ENCODE measurements at places on chromosomes 5 and 9. TPM values are rescaled to one million over a fixed set of nuclear protein-coding genes. Genes with fewer than 3 reads are reported as not detected.
A peak's percentile ranks its signal among the peaks of the same experiment; 100 is the strongest.

CER1 gene
- not detected for total RNA-seq

DNA sequence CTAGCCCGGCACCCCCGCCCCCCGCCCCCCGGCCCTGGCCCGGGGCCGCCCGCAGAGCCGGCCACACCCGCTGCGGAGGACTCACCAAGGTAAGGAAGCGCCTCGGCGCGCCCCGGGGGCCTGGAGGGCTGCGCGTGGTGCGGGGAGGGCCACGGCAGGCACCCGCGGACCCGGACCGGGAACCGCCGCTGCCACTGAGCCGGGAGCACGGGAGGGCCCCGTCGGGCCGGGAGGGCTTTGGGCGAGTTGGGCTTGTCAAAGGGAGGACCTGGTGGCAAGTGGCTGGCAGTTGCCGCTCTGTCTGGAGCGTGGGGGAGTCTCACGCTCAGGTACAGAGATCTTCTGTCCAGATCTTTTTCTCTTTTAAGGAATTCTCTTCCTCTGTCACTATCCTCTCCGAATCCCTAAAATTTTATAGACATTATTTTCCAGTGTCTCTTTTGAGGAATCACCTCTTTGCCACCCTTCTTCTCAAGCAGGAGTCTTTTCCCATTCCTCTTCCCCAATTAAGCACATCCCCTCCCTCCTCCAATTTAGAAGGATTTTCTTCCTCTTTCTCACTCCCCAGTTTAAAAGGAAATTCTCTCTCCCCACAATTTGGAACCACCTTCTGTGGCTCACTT lies 11.3 kb upstream of the LHX2 start:
- DNase-seq = no peak

DNA sequence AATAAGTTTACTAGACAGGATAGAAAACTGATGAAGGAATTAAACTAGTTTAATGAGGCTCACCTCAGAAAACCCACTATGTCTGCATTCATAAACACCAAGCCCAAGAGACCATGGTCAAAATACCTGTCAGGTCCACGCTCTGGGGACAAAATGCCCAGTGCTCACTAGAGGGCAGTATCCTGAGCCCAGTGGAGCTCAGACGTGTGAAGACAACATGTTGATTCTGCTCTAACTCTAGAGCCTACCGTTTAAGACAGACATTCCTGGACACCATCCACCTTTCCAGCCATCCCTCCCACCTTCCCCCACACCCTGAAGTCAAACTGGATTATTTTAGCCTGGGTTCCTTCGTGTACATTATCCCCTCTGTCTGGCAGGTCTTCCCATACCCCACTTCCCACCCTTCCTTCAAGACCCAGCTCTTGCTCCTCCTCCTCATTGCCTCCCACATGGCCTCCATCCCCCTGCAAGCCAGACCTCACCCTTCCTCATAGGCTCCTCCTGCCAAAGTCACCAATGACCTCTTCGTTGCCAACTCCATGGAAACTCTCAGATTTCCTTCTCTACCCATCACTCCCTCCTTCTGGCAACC lies 142.3 kb upstream of the FSTL4 start:
- DNase-seq = peak; percentile 7

DNA sequence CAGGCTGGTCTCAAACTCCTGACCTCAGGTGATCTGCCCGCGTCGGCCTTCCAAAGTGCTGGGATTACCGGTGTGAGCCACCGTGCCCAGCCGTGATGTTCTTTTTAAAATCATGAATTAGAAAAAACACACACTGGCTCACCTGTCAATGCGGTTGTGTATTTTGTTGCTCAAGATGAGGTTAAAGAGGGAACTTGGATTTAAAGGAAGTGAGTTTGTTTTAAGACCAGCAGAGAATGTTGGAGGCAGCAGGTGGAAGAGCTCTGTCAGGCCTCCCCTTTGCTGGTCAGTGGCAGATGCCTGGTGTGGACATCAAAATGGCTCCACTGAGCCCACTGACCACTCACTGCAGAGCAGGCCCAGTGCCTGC lies 38.9 kb downstream of the WNK2 start:
- no peak for DNase-seq

- no peak for DNase-seq
Observed at GRCh38 chr5:139222346-139222745, 24.2 kb upstream of the SIL1 start.

ADAMTS16 gene
- 0.28 TPM for total RNA-seq
